ENCODE measurements at places on chromosomes 4 and X.

DNA sequence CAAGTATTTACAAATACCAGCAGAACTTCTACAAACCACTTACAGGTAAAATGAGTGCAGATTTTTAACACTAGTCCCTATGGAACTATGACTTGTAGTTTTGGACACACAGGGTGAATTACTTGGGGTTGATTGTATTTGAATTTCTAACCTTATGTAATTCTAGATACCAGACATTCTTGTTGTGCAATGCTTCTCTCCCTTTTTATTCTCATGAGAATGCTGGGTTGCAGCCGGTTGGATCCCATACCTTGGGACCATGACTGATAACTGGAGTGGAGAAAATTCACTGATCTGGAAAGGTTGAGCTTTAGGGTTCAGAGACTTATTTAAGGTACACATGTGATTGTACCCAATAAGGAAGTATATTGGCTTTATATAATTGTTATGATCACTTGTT, 8.8 kb downstream of the TET2 start:
- no peak for DNase-seq

DNA sequence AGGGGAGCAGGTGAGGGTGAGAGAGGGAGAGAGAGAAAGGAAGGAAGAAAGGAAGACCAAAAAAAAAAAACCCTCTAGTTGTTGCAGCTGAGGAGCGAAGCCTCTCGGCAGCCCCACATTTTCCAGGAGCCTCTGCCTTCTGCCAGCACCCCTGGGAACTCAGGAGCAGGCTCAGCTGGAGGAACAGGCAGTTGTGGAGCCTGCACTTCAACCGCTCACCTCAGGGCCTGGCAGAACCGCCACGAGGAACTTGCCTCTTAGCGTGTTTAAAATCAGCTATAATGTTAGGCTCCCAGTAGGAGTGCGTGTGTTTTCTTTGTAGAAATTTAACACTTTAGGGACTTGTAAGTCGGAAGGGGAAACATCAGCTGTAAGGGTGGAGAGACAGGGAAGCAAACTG, 65.7 kb downstream of the SEL1L3 start:
- no peak for DNase-seq

DNA sequence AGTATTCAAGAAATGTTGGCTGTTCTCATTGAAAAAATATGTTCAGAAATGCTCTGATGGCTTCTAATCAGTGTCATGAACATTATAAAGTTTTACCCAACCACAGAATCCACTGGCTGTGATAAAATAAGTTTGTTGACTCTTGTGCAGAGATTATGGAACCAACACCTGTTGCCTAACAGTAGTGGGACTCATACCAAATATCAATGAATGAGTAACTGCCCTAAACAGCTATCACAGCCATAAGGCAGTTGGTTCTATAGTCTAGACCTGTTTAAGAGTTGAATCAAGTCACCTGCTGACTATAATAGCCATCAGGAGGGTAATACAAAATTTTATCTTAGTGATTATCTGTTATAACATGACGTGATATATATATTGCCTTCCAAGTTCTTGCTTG, 168.3 kb downstream of the ATOH1 start:
- no peak for DNase-seq

GRCh38 chr4:53928825-53929224, 135.6 kb downstream of the CHIC2 start:
- DNase-seq = no peak

GRCh38 chr4:165953181-165953580, 80.1 kb downstream of the TLL1 start:
- DNase-seq = no peak

DNA sequence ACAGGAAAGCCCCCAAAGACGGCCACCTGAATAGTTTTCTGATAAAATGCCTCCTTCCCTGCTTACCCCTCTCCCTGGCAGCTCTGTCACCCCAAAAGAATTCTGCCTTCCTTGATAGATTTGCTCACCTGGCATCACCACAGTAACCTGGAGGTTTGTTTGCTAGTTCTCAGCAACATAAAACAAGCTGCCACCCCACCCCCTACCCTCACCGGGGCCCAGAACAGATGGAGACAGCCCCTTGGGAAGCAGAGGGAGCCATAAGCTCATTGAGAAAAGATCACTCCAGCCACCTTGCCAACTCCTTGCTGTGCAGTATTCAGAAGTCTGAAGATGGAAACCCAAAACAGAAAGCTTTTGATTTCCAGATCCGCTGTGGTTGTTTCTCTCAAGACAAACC, 108.6 kb downstream of the DHX15 start:
- DNase-seq = no peak

GRCh38 chr4:81470456-81471297, 1.0 kb downstream of the RASGEF1B start:
- DNase-seq = no peak

DNA sequence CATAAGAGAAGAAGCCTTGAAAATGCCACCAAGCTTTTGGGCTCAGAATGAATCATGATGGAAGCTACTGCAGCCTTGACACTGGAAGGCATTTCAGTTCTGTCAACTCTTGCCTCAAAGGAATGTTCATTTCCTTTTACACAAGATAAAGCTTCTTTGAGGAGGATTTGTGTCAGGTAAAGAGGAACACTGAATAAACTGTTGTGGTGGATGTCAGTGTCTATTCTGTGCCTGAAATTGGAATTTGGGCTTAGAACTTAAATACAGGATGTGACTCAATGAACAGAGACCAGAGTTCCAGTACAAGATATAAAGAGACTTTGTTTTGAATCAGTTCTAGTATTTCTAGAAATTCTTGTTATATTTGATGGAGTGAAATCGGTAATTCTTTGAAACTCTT, 313.2 kb downstream of the PACRGL start:
- DNase-seq = no peak

GRCh38 chr4:80685214-80685613, 345.3 kb upstream of the BMP3 start:
- DNase-seq = no peak

Data from GM12891 (cell line).